Stimulated activated CD8-positive, alpha-beta memory T cell treated with anti-CD3 and anti-CD28 coated beads, Interleukin-7, amount 100 ng/mL, for 1 hour (primary cell): ENCODE measurements at places on chromosomes 16 and 17.

GRCh38 chr17:9944704-9945103 is 39.6 kb upstream of the RCVRN start:
- DNase-seq, result no peak

DNA sequence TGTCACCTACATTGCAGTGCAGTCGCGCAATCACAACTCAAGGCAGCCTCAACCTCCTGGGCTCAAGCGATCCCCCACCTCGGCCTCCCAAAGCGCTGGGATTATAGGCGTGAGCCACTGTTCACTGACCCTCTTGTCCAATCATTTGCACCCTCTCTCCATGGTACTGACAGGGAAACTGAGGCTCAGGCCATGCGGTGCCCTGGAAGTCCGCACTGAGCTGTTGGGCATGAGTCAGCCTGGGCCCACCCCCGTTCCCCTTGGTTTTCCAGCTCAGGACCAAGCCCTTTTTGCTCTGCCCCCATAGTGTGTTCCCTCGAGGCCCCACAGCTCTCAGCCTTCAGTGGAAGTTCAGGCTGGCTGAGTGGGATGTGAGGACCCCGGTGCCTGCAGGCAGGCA is 10.1 kb downstream of the GSE1 start:
- no peak for DNase-seq

GRCh38 chr17:70258465-70258864 is 89.1 kb downstream of the KCNJ2 start:
- no peak for DNase-seq

DNA sequence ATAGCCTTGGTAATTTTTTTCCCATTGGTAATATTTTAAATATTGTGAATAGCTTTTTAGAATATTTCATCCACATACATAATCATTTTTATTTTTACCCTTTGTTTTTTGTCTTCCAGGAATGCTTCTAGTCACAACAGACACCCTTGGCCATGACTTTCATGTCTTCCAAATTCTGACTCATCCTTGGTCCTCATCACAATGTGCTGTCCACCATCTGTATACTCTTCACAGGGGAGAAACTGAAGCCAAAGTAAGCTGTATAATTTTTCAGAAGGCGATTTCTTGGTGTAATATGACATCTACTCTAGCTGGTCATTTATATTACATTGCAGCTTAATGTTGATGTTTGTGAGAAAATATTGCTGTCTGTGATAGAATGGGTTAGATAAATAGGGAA is 269.4 kb downstream of the BCAS3 start:
- no peak for DNase-seq

DNA sequence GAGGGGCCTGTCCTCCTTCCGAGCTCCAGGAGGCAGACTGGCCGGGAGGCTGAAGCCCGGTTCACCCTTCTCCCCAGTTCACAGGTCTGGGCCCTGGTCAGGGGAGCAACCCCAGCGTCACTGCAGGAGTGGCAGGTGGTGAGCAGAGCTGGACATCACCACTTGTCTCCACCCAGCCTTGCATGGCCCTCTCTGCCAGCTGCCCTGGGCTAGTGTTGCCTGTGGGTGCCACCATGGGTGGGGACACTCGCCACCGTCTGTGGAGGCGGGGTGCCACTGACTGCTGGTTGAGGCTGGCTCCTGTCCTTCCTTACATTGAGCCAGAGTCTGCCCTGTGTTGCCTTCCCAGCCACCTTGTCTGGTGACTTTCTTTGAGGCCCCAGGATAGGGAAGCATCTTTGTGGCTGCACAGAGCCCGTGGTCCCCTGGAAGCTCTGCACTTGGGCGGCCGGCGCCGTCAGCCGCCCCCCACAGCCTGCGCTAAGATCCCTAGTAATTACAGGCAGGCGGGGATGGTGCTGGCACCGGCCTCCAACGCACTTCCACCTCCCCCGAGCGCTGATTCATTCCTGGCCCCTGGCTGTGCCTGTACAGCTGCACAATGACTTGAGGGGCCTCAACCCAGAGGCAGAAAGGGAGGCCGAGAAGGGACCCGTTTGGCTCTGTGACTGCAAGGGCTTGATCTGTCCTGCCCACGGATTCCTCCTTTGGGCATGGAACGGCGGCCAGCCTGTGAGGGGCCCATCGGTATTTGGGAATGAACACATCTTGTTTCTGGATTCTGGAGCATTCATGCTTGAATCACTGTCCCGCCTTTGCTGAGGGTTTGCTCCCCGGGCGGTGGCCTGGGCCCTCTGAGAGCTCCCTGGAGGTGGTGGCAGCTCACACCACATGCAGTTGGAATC is 5.2 kb downstream of the BAIAP2 start:
- no peak for DNase-seq

GRCh38 chr17:22703204-22703603 is 1010.9 kb downstream of the KCNJ18 start:
- DNase-seq, result no peak

- no peak for DNase-seq
Observed at GRCh38 chr17:39688945-39689344, 1.1 kb upstream of the PGAP3 start.

DNA sequence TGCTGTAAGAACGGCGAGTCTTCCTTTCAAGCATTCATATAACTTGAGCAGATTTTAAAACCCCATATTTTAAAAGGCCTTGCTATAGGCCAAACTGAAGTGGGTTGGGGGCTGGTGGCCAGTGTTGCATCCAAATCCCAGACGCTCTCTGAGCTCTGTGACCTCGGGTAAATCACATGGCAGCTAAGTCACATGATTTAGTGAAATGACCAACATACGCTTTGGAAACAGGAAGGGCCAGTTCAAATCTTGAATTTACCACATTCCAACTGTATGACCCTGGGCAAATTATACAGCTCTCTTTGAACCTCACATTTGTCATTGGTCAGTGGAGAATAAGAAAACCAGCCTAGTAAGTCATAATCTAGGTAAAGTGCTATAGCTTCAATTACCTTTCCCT is 519.3 kb downstream of the HAPSTR1 start:
- DNase-seq, result no peak

- DNase-seq, result no peak
Observed at GRCh38 chr17:29212681-29213121, 32.5 kb upstream of the MYO18A start.

DNA sequence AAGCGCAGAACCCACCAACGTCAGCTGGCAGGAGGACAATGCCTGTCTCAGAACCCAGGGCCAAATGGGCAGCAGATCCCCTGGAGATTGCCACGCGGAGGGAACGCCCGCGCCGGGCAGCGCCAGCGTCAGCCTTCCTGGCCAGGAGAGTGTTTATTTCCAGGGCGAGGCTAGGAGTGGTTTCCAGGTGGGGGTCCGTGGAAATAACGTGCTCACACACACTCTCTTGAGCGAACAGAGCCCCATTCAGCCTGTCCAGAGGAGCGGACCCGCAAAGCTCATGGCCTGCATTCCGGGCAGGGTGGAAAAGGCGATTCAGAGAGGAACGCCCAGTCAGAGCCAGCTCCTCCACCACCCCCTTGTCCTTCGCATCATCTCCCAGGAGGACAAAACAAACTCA is 40.3 kb downstream of the SDK2 start:
- DNase-seq, result no peak

- no peak for DNase-seq
Observed at GRCh38 chr17:38730526-38731379, 612 bp downstream of the CISD3 start.

GRCh38 chr17:71192039-71192555 is 928.7 kb upstream of the SOX9 start:
- no peak for DNase-seq

GRCh38 chr17:73878923-73879322 is 234.7 kb upstream of the SDK2 start:
- DNase-seq, result no peak

- DNase-seq, result no peak
Observed at GRCh38 chr16:86846136-86846535, 267.8 kb downstream of the FOXL1 start.

GRCh38 chr17:76702076-76702475 is 8.7 kb downstream of the MXRA7 start:
- DNase-seq, result no peak

GRCh38 chr17:37124821-37125173 is 176.0 kb downstream of the AATF start:
- no peak for DNase-seq

DNA sequence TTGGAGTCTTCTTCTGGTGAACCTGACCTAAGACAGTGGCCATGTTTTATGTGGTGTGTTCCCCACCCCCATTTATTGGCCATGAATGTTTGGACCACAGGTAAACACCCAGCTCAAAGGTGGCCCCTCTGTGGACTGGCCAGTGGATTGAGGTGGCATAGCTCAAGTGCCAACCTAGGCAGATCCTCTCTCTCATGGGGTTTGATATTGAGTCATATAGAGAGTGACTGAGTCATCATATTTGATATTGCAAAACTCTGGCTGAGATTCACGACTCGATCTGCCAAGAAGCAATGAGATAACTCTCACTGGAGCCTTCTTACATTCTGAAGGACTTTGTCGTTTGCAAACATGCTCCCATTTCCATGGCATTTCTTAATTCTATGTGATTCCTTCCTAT is 10.5 kb upstream of the TEKT3 start:
- no peak for DNase-seq

DNA sequence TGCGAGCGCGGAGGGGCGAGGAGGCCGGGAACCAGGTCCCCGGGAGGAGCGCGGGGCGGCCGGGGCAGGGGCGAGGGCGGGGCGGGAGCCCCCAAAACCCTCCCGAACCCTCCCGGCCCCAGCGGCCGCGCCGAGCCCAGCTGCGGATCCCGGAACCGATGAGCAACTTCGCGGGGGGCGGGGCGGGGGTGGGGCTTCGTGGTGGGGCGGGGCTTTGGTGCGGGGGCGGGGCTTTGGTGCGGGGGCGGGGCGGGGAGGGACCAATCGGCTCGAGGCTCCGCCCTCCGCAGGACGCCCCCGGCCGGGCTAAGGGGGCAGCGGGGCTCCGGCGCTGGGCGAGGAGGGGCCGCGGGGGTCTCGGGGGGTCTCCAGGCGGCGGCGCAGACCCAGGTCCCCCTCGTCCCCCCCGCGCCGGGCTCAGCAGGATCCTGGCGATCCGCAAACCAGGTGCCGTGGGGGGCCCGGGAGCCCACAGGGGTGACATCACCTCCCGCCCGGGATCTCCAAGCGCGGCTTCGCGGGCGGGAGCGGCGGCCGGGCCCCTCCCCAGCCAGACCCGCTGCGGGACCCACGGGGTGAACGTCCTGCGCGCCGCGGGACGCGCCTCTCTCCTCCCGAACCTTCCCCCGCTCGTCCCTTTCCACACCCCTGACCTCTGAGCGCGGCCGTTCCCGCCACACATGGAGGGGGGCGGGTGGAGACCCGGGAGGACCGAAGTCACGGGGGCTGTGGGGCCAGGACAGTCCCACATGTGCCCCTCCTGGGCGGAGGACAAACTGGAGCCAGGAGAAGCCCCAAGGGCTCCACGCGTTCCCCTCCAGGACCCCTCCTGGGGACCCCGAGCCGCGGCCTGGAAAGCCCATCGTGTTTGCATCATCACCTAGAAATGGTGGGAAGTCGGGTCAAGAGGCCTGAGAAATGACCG is at the start of gene ABR:
ABR (minus strand) TSS at position 164 of the 925 bp plus-strand sequence. CDS start 254 bp downstream, outside the sequence.
- DNase-seq, result peak; percentile 44

DNA sequence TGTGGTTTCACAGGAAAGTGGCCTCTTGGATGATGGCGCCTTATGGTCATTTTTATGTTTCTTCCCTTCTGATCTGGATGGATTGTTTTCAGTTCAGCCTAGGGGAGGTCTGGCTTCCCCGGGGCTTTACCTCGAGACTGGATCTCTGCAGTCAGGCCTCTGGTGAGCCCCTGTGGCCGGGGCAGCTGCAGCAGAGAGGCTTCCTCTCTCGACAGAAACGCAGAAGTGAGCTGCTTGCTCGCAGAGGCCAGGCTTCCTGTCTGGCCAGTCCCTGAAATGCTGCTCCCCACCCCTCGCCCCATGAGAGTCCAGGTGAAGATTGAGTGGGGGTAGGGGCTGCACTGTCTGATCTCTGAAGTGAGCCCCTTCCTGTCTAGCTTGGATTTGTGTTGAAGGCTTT is 44.0 kb downstream of the PLCG2 start:
- no peak for DNase-seq

GRCh38 chr16:12735805-12736204 is 67.9 kb downstream of the CPPED1 start:
- DNase-seq, result no peak

GRCh38 chr16:63553980-63554379 is 1517.7 kb upstream of the CDH8 start:
- DNase-seq, result no peak

- DNase-seq, result no peak
Observed at GRCh38 chr17:75849724-75850123, 5.4 kb downstream of the WBP2 start.

GRCh38 chr16:567373-568256 is 810 bp downstream of the NHLRC4 start:
- DNase-seq, result no peak

DNA sequence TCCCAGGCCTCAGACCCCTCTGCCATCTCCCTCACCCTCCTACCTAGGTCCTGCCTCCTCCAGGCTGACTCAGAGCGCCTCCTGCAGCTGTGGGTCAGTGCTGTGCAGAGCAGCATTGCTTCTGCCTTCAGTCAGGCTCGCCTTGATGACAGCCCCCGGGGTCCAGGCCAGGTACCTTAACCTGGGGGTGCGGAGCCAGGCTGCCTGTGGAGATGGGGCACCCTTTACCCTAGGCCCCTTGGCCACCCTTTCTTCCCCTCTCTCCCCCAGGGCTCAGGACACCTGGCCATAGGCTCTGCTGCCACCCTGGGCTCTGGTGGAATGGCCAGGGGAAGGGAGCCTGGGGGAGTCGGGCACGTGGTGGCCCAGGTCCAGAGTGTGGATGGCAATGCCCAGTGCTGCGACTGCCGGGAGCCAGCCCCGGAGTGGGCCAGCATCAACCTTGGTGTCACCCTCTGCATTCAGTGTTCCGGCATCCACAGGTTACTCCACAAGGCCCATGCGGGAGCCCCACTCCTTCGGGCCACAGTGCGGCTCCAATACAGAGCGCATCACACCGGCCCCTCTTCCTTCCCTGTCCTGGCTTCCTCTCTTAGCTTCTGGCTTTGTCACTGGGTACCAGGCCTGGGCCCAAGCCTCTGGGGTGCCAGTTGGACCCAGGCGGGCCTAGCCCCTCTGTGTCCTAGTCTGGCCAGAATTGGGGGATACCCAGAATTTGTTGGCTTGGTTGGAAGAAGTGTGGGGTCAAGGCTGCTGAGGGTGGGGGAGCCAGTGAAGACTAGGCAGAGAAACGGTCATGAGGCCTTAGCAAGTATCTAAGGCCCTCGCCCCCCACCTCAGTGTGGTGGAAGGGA is 5.0 kb upstream of the KCTD11 start:
- DNase-seq, result no peak

- no peak for DNase-seq
Observed at GRCh38 chr17:10757067-10757466, 27.2 kb upstream of the TMEM220 start.

DNA sequence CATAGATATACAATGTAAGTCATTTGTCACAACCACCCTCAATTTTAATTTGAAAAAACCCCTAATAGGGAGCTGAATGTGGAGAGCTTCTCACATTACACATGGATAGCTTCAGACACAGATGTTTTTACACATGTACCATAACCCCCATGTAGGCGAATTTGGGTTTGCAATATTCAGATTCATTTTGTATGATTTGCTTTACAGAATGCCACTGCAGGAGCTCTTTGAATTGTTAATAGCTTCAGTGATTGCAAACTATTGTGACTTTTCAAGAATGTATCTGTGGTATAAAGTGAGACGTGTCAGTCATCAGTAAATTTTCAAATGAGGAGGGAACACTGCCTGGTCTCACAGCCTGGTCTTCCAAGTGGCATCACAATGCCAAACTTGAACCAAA is 112.6 kb upstream of the CACNG5 start:
- DNase-seq, result no peak
